MCF 10A (cell line): ENCODE measurements at places on chromosomes 16 and 17.
A peak's percentile ranks its signal among the peaks of the same experiment; 100 is the strongest.

- no peak overlapping the region for H3K27ac ChIP-seq
- no peaks in the 10 kb centered on the region for H3K4me1 ChIP-seq
- DNase-seq, result no peak
- no peak overlapping the region for H3K4me3 ChIP-seq
Observed at GRCh38 chr16:87344931-87345631, 27.9 kb upstream of the C16orf95 start.

GRCh38 chr17:8894673-8895578 lies 27.5 kb upstream of the PIK3R6 start:
- no peaks in the 10 kb centered on the region for H3K36me3 ChIP-seq
- H3K27ac ChIP-seq, result no peak overlapping the region
- no peaks in the 10 kb centered on the region for H3K4me1 ChIP-seq
- DNase-seq, result peak; percentile 60

DNA sequence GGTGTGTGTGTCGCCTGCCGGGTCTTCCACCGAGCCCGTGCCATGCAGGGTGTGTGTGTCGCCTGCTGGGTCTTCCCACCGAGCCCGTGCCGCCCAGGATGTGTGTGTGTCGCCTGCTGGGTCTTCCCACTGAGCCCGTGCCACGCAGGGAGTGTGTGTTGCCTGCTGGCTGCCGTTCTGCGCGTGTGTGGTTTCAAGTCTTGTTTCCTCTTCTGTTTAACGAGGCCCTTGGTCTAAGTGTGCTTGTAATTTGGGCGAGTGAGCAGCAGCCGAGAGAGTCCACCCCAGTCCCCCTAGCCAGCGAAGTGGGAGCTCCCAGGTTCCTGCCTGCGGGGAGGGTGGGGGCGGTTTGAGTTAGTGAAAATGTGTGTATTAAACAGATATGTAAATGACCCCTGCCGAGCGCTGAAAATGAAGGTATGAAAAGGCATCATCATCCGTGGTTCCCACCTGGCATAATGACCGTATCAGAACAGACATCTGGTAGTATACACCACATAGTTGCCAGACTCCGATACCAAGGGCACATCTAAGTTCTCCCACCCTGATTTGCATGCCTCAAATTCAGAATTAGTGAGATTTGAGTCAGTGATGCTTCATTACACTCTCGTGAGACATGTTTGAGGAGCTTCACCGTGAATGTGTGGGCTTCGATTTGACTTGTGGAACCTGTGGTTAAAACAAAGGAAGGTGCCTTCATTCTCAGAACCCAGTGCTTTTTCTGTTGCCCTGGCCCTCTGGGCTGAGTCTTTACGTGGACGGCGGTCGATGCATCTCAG lies 114.5 kb upstream of the CHMP6 start:
- peaks cover 22% of the 10 kb centered on the region for H3K36me3 ChIP-seq
- H3K4me3 ChIP-seq, result no peak overlapping the region
- no peaks in the 10 kb centered on the region for H3K27me3 ChIP-seq
- H3K27ac ChIP-seq, result no peak overlapping the region
- peaks cover 9% of the 10 kb centered on the region for H3K4me1 ChIP-seq

GRCh38 chr17:29622337-29623282 lies at the start of gene CORO6:
Gene CORO6, minus strand, starts transcription at chr17:29622912. Its CDS starts 1,491 bp downstream, at chr17:29621421.
- peaks cover 14% of the 10 kb centered on the region for H3K36me3 ChIP-seq
- H3K27ac ChIP-seq, result peak within 1 kb of the TSS; percentile 39
- no peaks in the 10 kb centered on the region for H3K27me3 ChIP-seq
- peak within 1 kb of the TSS; percentile 63 for H3K4me3 ChIP-seq
- DNase-seq, result no peak
